ENCODE measurements at places on chromosomes 7 and 10.
A peak's percentile ranks its signal among the peaks of the same experiment; 100 is the strongest.

DNA sequence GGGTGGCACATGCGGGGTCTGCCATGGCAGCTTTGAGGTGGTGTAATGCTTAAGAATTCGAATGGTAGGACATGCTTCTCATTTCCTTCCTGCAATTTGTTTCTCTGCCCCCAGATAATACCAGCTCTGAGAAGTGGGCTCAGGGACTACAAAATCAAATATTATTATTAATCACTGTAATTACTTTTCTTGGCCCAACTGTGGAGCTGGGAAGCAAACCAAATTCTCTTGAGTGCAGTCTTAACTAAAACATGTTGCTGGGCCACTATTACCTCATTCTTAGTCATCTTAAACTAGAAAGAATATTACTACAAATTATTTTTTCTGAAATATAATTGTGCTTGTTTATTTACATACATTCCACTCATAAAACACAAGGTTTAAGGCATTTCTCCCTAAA lies 566.7 kb upstream of the NRP1 start:
- DNase-seq = no peak

GRCh38 chr7:106071999-106072714 lies 40.0 kb downstream of the SYPL1 start:
- DNase-seq = no peak

DNA sequence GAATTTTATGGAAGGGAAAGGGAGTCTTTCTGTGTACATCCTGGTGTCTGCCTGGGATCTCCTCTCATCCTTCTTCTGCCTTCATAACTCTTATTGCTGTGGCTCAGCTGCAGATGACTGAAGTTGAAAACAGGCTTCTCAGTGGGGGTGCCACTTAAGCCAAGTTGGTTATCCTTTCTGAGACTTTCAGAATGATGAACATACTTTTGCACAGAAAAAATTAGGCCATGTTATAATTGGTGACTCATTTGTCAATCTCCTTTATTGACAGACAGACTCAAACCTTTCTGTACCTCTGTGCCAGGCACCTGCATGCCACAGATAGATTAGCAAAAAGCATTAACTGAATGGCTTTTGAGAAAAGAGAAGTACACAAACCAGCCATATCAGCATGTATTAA lies 430.3 kb downstream of the SORCS1 start:
- no peak for DNase-seq

DNA sequence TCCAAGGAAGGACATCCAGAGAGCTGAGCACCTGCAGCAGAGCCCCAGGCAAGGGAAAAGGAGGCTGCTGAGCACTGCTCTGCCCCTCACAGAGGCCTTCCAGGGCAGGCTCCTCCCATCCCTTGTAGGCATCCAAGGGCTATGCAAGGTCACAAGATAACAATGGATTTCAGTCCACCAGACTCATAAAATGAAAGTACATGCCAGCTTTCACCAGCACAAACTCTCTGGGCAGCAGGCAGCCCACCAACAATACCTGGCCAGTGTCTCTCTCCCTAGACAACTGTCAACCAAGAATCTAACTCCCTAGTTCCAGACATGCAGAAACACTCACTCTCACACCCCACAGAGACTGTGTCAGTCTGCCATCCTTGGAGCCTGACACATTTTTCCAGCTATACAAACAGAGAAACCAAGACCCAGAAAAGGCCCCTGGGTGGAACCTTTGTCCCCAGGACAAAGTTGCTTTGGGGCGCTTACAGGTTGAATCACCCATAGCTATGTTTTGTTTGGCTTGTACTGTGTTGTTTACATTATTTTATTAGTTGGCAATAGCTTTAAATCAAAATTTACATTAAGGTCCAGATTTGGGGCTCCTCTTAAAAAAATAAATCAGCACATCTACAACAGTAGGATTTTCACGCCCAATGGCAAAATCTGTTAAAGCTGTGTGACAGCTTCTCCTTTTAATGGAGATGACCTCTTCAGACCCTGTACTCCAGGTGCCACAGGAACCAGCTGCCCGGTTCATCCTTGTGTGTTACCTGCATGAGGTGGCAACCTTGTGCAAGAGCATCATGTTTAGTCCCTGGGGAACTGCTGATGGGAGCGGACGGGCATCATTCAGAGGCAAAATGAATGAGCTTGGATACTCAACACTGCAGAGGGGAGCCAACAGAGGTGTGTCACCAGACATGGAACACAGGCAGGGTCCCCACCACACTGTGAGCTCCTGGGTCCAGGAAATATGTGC lies 5.2 kb downstream of the GRID1 start:
- peak; percentile 43 for DNase-seq

DNA sequence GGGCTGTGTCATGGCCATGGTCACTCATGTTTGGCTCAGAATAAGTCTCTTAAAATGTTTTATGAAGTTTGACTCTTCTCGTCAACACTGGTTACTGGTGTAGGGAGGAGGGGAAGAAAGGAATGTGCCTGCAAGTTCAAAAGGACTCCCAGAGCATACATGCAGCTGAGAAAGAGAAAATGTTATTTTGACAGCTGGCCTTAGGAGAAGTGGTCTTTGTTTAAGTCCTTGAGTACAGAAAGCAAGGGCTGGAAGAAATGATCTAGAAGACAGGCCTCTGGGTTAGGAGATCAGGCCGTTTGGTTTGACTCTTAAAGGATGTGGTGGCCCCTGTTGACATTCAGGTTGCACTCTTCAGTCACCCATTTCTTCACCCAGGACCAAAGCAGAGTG lies 245.5 kb downstream of the REEP3 start:
- no peak for DNase-seq

DNA sequence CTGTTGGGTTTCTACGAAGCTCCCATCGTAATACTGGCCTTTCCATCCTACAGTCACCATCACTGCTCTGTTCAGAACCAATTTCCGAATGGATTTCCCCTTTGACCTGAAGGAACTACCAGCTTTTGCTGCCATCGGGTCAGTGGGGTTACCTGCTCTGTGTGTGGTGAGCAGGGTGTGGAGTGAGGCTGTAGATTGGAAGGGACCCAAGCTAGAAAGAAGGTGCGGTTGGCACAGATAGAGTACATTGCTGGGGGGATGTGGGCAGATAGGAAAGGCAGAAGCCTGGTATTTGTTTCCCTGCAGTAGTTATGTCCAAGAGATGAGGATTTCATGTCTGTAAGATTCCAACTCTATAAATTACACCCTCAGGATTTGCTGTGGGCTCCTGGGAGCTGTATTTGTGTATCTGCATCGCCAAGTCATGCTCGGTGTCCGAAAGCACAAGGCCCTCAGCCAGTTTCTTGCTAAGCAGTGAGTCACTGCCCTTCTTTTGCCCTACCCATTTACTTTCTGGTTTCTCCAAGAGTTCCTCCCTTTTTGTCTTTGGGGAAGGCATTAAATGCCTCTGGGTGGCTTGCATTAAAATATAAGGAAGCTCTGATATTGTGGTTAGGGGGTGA lies 15.4 kb downstream of the CLCN1 start:
- DNase-seq = peak; percentile 36

GRCh38 chr7:37782166-37782565 lies 66.2 kb upstream of the NME8 start:
- peak; percentile 72 for DNase-seq

DNA sequence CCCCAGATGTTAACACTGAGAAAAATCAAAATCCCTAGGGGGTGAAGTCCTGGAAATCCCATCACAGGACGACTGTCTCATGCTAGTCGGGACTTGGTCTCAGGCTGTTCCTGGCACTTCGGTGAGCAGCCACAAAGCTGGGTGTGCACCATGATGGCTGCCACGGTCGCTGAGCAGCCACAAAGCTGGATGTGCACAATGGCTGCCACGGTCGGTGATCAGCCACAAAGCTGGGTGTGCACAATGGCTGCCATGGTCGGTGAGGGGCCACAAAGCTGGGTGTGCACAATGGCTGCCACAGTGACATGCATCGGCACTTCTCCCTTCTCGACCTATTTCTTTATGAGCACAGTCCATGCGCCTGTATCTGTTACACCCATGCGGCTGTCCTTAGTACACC lies 505.1 kb downstream of the TCERG1L start:
- DNase-seq = peak; percentile 33

DNA sequence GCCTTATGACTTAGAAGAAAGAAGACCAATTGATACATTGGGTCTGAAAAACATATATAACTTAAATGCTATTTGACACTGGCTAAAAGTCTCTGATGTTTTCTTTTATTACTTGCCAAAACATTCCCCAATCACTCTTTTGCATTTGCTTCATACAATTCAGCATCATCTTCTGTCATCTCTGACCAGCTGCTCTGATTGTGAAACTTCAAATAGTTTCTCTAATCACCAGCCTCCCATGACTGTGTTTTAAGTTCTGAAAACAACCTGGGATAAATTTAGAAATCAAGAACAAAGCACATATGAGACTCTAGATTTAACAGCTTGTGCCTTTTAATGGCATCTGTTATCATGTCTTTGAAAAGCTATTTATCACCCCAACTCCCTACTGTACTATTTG lies 208.4 kb upstream of the KCND2 start:
- no peak for DNase-seq

Data from islet precursor cell (in vitro differentiated cells).